Bronchus fibroblast of lung (primary cell): ENCODE measurements at places on chromosomes 12 and 14. TPM values are rescaled to one million over a fixed set of nuclear protein-coding genes. Genes with fewer than 3 reads are reported as not detected.

TNFAIP2 gene
- total RNA-seq: 32.4 and 36.6 TPM in 2 replicates

CLEC4E gene
- not detected in 2 replicates for total RNA-seq

LALBA gene
- not detected in 2 replicates for total RNA-seq

BRI3BP gene
- total RNA-seq: 6.7 and 8.4 TPM in 2 replicates

CACNA1C gene
- under 0.01 and 0.74 TPM in 2 replicates for total RNA-seq
